Heart right ventricle (tissue), 16 donors: ENCODE measurements at places on chromosomes 12 and 14. TPM values are rescaled to one million over a fixed set of nuclear protein-coding genes. Genes with fewer than 3 reads are reported as not detected.

- no peak for DNase-seq
These were observed 46.9 kb downstream of the KLHL28 start for GRCh38 chr14:44914849-44915248.

DNA sequence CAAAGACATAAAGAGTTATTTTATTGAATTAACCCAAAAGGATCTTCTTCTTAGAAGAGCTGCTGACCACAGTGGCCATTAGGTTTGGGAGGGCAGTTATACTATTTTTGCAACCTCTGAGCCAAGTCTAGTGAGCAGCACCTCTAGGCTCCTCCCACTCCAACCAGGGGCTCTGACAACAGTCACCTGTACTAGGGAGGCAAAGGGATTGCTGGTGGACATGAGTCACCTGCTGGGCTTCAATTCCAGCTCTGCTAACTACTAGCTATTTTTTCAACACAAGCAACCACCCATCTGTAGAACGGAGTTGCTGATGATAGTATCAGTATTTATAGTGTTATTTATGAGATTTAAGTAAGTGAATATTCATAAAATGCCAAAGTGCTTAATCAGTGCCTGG, 166.0 kb downstream of the KLHL28 start:
- DNase-seq: no peak

- no peak for DNase-seq
These were observed 20.2 kb downstream of the DCAF4 start for GRCh38 chr14:72946491-72946890.

- DNase-seq: no peak
These were observed 74.5 kb upstream of the ATF1 start for GRCh38 chr12:50689437-50689836.

DNA sequence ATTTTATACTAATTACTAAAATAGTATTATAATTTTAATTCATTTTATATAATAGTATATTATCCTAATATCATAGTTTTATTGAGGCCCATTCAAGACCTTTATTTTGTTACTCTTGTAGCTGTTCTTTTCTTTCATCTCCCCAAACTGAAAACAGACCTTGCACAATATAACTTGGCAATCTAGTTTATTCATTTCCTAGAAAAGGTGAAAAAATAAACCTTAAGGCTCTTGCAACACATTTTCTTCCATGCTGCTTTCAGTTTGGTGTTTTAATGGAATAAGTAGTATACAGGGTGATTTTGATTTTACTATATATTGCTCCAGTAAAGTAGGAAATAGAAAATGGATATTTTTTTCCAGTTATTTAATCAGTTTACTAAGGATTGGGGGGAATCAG, 174.0 kb downstream of the SLC2A13 start:
- DNase-seq: no peak

DNA sequence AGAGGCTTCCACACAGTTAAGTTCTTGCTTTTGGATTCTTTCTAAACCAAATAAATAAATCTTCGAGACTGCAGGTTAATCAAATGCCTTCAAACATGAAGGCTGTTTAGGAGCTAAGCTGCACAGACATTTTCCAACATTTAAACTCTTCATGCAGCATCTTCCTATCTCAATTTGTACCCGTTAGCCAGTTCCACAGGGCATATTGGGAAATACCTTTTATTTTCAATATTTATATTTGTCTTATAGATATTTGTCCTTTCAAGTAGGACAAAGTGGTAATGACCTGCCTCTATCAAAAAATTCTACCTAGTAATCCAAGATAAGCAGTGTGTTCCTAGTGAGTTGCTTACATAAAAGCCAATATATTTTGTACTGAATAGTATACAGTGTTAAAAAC, 373.6 kb downstream of the DIO2 start:
- DNase-seq: no peak

DNA sequence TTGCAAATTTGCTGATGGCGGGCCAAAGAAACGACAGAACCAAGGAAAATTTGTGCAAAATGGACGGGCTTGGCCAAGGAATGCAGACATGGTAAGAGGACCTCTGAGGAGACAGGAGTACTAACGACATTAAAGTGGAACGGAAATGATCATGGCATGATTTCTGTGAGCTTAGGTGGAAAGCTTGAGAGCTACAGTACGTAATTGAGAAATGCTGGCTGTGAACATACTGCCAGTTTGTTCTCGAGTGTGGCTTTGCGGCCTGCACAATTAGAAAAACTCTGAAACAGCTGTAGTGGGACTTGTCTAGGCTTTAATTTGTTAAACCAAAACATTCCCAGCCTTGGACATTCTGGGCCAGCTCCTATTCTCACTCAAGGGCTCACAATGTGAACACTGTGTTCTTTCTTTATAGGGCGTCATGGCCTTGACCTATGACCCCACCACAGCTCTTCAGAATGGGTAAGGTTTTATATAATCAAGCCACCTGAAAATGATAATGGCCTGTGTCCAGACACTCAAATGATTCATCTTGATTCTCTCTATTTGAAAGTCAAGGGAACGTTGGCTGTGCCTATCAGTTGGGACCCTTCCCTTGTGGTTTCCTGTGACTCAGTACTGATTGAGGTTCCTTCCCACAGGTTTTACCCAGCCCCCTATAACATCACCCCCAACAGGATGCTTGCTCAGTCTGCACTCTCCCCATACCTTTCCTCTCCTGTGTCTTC, 48.5 kb downstream of the BAZ2A start:
- no peak for DNase-seq

DNA sequence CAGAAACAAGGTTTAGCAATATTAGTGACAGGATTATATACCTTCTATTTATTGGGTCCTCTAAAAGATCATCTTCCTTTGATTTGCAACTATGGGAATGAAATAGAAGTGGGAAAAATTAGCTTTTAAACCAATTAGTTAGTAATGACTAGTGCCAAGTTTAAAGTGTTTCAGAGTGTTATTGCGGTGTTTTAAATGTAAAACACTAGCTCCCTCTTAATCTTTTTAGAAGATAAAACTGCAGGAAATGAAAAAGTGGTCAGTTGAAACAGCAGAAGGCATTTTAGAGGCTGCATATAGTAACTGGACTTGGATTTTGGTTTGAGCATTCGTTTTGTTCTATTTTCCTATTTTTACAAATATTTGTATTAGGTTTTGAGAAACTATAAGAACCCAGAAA, 286.2 kb downstream of the RAD51B start:
- no peak for DNase-seq

- DNase-seq: no peak
These were observed 36.4 kb upstream of the FBRSL1 start for GRCh38 chr12:132453361-132454192.

- DNase-seq: no peak
These were observed 218.3 kb upstream of the CNTN1 start for GRCh38 chr12:40473962-40474361.

- no peak for DNase-seq
These were observed 46.9 kb downstream of the RAD52 start for GRCh38 chr12:902581-902980.

Gene IL23A
- not detected for total RNA-seq

Gene KIF26A
- total RNA-seq: 12.2 TPM

Gene FOXN4
- total RNA-seq: 0.07 TPM
